Urothelium cell line (cell line): ENCODE measurements at places on chromosomes 16 and 17.

DNA sequence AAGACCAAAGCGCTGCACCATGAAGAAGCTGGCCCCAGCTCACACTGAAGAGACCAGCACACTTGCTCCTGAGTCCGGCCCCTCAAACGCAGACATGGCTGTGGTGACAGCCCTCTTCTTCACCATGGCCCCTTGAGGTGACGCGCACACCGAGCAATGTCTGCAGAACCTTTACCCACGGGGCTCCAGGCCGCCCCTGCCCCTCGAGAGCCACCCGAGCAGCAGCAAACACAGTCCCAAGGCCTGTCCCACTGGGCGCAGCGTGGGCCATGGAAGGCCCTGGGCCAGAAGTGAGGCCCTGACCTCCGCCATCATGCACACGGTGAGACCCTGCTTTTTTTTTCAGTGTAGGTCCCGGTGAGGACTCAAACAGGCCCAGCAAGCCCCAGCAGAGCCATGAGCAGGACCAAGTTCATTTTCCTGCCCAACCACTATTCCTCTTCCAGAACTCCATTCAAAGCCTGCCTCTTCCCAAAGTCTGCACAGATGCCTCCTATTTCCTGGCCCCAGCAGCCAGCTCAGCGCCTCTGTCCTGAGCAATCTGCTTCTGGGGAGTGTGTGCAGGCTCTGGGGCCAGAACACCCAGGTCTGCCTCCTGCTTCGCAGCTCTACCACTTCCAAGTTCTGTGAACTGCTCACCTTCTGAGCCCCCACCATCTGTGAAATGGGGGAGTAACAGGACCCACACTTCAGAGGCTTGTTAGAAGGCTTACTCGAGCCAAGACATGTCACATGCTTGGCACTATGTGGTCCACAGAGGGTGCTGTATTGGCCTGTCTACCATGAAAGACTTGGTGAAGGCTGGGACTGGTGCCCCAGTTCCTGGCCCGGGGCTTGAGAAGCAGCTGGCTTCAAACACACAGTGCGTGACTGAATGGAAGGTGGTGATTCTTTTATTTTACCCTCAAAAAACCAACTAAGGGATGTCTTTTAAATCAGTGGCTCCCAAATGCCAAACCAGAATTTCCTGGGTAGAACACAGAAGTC is 35.7 kb upstream of the GSG1L start:
- DNase-seq: no peak

- peak; percentile 92 for DNase-seq
Observed at GRCh38 chr17:82065638-82066303, at the start of gene DUS1L. Gene DUS1L (minus strand): TSS chr17:82065804. CDS start chr17:82065059, 745 bp downstream.

GRCh38 chr17:58875261-58875660 is 119.6 kb downstream of the PPM1E start:
- DNase-seq: no peak

GRCh38 chr17:36578671-36579070 is 13.0 kb upstream of the DHRS11 start:
- DNase-seq: no peak

DNA sequence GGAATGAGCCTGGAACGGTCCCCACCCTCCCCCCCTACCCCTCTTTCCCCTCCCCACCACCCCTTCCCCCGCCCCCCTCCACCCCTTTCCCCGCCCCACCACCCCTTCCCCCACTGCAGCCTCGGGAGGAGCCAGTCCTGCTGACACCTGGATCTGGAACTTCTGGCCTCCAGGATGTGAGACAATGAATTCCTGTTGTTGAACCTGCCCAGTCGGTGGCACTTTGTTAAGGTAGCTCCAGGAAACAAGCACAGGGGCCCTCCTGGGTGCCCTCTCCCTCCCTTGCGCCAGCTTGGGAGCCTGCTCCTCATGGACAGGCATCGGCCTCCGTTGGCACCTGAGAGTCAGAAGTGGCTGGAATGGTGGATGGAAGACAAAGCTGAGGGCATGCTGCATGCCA is 152.4 kb upstream of the FOXF1 start:
- no peak for DNase-seq

DNA sequence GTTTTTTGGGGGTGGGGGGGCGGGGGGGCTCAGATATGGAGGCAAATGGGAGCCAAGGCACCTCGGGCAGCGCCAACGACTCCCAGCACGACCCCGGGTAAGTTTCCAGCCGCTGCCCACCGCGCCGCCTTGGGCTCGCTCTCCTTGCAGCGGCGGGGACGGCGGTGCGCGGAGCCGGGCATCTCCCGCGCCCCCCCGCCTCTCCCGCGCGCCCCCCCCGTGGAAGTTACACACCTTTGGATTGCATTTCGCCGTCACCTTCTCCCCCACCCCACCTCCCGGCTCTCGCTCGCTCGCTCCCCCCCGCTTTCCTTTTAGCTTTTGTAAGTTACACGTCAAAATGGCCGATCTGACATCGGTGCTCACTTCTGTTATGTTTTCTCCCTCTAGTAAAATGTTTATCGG is 387 bp downstream of the MSI2 start:
- no peak for DNase-seq

DNA sequence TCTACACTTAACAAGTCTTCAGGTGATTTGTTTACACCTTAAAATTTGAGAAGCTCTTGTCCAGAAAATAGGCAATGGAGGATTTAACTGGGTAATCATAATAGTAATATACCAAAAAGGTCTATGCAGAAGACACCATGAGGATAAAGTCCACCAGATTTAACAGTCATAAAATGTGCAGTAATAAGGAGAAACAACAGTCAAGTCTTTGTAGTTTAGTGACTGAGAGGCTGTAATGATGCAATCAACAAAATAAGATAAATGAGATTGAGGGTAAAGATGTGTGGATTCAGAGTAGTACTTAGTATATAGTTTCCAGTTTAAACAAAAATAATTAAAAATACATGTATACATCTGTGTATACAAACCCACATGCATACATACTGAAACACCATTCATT is 91.2 kb downstream of the STXBP4 start:
- DNase-seq: no peak

DNA sequence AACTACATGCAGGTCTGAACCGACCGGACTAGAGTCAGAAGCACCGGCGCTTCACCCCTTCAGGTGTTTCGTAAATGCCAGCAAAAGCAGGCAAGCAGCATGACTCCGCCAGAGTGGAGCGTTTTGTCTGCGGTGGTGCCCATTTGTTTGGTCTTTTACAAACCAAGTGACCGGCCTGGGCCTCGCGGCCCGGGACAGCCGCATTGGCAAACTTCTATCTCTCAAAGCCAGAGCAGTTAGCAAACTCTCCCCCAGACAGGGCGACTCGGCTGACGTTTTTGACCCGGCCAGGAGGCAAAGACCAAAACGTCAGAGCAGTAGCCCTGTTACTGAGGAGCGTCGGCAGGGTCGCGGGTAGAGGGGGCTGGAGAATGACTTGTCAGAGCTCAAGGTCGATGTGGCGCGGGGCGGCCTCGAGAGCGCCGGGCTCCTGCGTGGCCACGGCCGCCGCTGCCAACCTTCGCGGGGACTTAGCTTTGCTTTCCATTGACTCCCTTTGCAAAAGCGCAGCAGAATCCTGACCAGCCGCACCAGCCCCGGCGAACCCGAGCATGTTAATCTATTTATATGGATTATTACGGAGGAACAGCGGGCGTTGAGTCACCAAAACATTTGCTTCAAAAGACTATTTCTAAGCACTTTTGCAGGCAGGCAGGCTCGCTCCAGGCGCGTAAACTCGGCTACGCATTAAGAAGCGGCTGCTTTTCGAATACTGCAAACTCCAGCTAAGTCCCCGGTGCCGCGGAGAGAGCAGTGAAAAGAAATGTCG is 763 bp upstream of the SOX9 start:
- peak; percentile 69 for DNase-seq

DNA sequence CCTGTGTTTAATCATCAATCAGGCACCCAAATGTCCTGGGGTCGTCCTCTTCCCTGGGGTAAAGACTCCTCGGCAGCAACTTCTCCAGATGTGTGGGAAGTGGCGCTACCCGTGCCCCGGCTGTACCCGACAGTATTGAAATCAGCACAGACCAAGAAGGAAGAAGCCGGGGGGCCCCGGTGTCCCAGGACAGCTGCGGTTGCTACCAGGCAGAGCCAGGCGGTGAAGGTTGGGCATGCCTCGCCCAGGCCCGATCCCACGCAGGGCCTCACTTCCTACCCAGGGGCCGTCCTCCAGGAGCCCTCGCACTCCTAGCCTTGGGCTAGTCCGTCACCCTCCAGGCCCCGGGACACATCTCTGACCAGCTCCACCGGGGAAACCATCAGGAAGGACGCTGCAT is 9.0 kb upstream of the CCDC154 start:
- no peak for DNase-seq
